ENCODE measurements at places on chromosomes 7 and 10.

DNA sequence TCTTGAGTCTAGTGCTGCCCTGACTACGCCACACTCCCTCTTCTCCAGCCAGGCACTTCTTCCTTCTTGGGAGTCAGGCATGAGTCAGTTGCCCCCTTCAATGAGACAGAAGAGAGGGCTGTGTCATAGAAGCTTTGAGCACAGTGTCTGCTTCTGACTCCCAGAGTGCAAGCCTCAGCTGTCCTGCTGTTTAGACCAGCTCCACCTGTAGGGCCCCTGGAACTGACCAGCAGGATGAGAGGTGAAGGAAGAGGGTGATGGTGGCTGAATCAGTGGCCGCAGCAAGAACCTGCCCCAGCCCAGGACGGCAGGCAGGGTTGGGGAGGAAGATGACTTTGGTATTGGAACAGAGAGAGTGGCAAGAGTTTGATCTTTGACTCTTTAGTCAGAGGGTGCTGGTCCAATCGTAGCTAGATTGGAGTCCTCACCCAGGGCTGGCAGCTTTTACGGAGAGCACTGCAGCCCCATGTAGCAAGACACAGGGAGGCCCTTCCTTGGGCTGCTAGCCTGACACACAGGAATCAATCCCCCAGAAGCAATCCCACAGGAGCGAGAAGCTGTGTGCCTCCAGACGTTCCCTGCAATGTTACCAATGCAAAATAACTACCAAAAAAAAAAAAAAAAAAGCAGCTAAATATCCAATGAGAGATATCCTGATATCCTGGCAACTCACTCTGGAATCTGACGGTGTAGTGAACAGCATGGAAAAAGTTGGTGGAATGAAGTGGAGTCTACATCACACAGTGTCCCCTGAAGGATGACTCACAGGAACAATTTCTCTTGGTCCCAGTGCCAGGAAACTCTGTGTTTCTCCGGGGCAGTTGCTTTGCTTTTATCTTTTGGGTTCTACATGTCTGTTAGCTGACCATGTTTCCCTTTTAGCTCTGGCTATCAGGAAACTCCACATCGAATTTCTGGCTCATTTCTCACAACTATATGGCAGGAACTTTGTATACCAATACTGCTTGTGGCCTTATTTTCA lies 6.9 kb downstream of the C10orf62 start:
- DNase-seq, result peak; percentile 58

GRCh38 chr7:96135241-96135640 lies 186.7 kb downstream of the SLC25A13 start:
- no peak for DNase-seq

- no peak for DNase-seq
These were observed 125.3 kb upstream of the AMPH start for GRCh38 chr7:38756521-38756920.

- no peak for DNase-seq
These were observed 106.0 kb downstream of the ZNF365 start for GRCh38 chr10:62480196-62480595.

DNA sequence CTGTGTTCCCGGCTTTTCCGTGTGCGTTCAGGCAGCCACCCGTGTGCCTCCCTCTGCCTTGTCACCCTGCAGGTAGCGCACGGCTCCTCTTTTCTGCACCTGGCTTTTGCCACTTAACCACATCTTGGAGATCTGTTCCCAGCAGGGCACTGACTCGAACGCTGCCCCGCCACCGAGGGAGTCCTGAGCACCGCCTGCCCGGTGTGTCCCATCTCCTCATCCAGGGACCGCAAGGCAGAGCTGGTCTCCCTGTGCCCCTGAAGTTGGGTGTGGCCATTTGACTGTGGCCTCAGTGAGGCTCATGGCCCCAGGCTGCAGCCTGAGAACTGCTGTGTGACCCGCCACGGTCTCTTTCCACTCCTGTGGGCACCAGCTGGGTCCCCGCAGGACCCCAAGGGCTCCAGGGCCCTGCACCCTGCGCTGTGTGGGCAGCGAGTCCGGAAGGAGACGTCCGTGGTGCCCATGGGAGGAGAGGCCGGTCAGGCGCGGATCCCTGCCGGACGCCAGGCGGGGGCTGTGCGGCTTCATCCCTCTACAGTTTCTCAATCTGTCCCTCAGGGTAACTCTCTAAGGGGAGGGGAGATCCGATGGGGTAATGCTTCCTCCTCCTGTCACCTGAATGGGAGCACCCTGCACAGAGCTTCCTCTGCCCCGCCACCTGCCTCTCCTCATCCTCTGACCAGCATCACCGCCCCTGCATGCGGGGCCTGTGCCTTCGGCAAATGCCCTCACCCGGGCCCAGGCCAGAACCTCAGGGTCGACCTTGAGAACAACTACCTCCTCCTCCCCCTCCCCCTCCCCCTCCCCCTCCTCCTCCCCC lies 1.8 kb upstream of the INTS1 start:
- no peak for DNase-seq

- DNase-seq, result no peak
These were observed 282.2 kb downstream of the AGMO start for GRCh38 chr7:15279640-15280039.

DNA sequence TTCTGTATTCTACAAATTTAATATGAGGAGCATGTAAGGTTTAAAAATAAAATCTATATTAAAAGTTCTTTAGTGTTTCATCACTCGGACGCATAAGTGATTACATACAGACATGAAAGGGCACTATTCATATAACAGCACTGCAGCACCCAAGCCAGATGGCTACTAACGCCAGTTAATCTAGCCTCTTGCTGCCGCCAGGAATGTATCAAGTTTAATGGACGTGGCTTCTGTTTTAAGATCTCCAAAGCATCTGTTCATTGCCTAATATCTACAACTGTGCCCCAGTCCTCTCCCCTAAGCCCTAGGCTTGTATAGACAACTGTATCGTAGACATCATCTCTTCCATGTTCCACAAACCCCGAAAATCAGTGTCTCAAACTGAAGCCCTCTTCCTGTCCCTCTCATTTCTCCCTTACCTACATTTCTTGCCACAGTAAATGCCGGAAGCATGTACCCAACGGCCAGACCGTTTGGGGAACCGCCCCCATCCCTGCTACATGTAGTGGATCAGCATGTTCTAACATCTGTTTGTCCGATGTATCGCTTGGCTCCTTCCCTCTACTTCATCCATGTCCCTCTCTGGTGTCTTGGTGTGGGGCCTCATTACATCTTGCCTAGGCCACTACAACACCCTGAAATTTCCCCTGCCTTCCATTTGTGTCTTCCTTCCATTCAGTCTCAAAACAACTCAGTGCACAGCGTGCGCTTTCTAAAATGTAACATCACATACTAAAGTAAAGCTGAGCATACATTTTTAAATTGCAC lies 147.5 kb upstream of the RSU1 start:
- no peak for DNase-seq

DNA sequence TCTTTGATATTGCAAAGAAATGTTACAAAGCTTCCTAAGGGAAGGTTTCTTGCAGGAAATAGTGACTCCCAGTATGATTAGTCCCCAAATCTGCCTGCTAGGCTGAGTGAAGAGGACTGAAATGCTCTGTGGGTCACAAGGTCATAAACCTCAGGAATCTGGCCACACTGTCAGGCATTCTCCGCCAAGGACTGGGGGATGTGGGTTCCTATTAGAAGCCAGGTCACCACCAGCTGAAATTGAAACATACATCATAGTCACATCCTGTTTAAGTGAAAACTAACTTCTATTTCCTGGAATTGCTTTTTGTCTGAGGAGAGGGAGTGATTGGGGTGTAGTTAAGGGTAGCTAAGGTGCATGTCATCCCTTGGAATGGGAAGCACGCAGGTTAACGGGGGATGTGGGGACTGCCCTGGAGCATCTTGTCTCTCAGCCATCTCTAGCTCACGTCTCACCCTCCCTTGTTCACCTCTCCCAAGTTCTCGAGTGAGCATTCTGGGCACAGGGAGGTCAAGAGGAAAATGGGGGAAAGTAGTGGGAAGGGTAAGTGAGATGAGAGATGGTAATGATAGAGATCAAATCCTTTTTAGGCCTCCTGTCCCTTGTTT lies 12.0 kb upstream of the GSAP start:
- DNase-seq, result no peak

- DNase-seq, result no peak
These were observed 81.1 kb downstream of the GNAI1 start for GRCh38 chr7:80215734-80216133.

GRCh38 chr7:30434140-30434799 lies 44.3 kb downstream of the NOD1 start:
- DNase-seq, result no peak

GRCh38 chr7:1514995-1515401 lies 10.8 kb upstream of the INTS1 start:
- DNase-seq, result no peak

DNA sequence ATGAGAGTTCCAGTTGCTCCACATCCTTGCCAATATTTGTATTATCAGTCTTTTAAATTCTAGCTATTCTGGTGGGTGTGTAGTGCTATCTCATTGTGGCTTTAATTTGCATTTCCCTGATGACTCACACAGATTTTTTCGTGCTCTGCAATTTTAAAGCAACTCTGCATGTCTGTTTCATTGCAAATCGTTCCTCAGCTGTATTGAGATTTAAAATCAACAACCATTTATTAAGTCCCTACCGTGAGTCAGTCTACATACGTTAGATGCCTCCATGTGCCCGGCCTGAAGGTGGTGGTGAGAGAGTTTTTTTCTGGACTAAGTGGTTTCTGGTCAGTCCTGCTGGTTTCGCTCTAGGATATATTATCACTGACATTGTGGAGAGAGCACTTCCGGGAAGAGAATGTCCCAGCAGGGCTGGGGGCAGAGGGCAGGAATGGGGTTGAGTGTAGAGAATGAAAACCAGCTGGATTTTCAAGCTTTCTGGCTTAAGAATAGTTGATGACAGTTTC lies 8.4 kb upstream of the HYCC1 start:
- DNase-seq, result peak; percentile 85

GRCh38 chr7:149209518-149210269 lies 14.3 kb downstream of the ZNF282 start:
- no peak for DNase-seq

DNA sequence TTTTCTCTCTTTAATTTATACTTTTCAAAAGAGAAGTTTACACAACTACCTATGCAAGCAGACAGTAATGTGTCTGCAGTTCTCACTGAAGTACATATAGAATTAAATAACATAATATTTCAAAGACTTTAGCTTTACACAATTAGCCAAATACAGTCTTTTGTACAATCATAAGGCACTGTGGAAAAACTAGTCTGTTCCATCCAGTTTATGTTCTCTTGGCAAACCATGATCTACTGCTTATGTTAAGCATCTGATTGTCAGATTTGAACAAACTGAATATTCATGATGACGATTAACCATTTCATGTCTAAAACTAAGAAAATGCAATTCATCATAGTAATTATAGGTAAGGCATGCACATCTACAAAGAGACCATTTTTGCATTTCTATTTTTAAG lies 842 bp downstream of the SEMA3A start:
- no peak for DNase-seq

DNA sequence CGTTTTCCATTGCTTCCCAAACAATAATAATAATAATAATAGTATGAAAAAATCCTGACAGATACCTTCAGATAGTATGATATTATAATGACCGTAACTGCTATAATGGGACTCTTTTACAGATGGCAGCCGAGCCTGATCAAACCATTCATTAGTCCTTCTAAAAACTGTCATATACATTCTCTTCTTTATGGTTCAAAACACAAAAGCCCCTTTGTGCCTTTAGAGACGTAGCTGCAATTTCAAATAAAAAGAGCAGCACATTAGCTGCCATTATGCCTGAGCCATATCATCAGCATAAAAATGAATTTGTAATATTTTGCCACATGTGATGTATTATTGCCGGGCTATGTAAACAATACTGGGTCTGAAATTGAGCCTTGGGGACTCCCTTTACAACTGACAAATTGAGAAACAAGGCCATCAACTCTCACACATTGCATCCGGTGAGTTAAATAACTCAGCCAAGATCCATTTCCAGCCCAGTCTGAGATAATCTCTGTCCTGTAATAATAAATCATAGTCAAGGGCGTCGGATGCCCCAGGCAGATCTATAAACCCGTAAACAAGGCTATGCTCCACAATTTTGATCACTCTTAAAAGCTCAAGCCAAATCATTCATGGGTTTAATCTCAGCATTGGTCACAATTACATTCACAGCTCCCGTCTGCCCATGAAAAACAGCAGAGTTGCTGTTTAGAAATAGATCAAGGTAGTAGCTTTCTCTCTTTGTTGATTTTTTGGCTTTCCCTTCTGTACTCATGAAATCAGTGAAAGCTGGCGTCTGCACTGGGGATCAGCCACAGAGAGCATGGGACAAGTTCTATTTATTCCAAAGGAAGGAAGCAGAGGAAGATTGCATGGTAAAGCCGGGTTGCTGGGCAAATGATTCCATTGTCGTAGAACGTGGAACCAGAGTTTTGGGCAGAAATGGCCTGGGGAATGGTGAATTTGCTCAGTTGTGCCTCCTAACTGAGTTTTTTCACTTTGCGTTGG lies 150.1 kb upstream of the BMPER start:
- DNase-seq, result no peak

DNA sequence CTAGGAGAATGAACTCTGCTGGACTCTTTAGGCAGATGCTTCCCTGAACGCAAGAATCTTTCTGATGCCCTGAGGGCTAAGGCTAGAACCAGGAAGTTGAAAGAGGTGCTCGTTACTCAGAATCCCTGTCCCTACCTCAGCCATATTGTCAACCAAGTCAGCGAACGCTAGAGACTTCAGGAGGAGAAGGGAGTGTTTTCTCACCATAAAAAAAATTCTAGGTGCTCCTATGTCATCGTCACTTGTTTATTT lies 359.4 kb downstream of the PRPF18 start:
- DNase-seq, result no peak

DNA sequence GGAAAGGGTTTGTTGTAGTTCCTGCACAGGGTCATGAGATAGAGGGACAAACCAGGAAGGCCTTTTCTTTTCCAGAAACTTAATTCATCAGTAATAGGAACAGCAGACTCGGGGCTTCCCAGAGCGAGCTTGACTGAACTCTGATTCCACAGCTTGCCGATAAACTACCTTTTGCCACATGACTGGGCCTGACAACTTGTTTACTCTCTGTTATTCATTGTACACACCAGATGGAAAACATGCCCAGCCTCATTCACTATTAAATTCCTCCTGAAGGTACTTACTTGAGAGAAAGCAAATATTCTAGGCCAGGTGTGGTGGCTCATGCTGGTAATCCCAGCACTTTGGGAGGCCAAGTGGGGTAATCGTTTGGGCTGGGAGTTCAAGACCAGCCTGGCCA lies 77.1 kb upstream of the FGFR2 start:
- no peak for DNase-seq

DNA sequence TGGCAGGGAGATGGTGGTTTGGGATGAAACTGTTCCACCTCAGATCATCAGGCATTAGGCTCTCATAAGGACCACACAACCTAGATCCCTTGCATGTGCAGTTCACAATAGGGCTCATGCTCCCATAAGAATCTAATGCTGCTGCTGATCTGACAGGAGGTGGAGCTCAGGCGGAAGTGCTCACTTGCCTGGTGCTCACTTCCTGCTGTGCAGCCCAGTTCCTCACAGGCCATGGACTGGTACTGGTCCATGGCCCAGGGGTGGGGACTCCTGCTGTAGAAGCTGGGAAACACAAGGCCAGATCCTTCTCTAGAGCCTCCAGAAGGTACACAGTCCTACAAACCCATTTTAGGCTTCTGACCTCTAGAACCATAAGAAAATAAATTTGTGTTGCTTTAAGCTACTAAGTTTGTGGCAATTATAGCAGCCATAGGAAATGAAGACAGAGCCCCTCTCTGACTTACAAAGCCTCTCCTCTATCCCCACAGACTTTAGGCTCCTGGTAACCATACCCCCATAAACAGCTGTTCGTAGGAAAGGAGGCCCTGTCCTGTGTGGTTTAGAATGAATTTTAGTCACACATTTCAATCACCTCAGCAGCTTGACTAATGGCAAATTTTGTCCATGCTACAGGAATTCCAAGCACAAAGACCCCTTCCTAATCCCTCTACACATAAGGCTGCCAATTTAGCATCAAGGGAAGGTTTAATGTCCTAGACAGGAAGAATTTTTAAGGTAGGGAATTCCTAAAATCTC lies 206.1 kb upstream of the PHYHIPL start:
- DNase-seq, result no peak
